ENCODE measurements at places on chromosomes 3 and 15.

- DNase-seq: no peak
These were observed 161.1 kb upstream of the ANKRD28 start for GRCh38 chr3:15958692-15959433.

GRCh38 chr3:84961011-84961410 is 2.2 kb downstream of the CADM2 start:
- no peak for DNase-seq

GRCh38 chr3:152780553-152780952 is 54.4 kb upstream of the P2RY1 start:
- no peak for DNase-seq

DNA sequence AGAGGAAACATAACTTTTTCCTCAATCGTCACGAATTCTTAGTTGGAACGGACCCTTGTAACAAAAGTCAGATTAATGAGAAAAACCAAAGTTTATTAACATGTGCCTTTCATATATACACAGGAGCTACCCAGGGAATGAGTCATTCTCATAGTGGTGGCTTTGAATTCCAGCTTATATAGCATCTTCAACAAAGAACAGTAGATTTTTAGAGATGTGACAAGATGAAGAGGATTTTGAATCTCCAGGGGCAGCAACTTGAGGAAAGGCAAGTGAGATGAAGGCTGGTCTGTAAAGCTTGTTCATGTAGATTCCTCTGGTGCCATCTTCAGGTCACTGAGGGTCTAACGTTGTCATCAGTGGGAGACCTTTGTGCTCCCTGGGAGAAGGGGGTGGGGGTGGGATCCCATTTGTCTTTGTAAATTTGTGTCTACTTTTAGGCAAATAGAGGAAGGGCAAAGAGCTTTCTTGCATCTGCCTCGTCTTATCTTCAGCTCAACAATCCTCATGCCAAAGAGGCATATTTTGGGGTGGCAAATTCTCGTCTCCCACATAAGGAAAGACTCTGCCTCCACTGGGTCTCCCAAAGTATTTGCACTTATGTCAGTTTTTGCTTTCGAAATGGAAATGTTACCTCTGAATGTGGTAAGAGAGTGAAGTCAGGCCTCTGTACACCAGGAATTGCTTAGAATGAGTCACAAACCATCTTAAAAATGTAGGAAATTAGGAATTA is 29.5 kb downstream of the CLEC3B start:
- no peak for DNase-seq

GRCh38 chr15:94237903-94238302 is 6.5 kb downstream of the MCTP2 start:
- DNase-seq: no peak

DNA sequence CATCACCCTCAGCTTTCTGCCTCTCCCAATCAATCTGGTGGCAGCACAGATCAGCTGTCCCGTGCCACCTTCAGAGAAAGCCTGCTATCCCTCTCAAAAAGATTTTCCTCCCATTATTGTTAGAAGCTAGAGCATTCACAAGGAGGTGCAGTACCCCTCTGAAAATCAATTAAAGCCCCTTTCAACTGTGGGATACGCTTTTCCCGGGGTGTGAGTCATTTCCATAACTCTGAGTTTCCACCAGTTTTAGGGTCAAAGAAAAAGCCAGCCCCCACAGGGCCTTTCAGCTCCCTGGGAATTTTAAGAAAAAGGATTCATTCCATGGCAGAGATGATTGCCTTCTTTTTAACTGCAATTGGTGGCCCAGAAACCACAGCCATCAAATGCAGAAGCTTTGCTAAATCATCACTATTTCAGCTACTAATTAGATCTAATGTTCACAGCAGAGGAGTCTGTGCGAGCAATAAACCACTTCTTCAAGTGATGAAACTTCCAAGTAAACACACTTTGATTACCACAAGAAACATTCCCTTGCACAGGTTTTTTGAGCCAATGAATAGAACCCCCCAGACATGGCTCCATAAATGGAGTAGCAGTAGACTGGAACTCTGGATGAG is 270.0 kb upstream of the TPRG1 start:
- no peak for DNase-seq

GRCh38 chr3:134655706-134656105 is 4.9 kb upstream of the KY start:
- no peak for DNase-seq

DNA sequence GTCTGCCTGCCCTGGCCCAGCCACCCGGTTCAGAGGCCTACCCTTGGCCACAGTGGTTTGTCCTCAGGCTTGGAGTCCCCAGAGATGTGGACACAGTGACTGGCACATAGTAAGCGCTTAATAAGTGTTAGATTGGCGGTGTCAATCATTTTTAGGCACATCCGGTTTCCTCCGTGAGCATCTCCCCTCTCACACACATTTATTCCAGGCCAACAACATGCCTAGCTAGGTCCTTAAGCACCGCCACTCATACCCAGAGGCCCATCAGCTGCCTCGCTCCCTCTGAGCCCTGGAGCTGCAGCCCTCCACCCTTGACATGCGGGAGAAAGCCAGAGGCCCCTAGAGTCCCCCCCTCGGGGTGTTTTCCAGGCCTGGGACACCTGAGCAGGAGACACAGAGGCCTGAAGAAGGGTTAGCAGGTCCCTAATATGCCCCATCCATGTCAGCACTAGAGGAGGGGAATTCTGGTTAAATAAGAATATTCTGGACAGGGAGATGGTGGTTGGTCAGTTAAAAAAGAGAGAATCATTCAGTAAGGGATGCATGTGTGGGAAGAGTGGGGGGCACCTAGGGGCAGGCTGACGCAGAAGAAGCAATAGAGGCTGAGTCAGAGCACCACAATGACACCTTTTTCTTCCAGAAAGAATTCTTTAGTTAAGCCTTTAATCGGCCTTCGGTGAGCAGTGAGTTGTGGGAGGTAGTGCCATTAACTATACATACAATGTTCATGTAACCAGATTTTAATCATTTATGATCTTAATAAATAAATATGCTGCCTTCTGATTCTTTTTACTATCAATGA is 22.3 kb downstream of the NR2F2 start:
- no peak for DNase-seq

DNA sequence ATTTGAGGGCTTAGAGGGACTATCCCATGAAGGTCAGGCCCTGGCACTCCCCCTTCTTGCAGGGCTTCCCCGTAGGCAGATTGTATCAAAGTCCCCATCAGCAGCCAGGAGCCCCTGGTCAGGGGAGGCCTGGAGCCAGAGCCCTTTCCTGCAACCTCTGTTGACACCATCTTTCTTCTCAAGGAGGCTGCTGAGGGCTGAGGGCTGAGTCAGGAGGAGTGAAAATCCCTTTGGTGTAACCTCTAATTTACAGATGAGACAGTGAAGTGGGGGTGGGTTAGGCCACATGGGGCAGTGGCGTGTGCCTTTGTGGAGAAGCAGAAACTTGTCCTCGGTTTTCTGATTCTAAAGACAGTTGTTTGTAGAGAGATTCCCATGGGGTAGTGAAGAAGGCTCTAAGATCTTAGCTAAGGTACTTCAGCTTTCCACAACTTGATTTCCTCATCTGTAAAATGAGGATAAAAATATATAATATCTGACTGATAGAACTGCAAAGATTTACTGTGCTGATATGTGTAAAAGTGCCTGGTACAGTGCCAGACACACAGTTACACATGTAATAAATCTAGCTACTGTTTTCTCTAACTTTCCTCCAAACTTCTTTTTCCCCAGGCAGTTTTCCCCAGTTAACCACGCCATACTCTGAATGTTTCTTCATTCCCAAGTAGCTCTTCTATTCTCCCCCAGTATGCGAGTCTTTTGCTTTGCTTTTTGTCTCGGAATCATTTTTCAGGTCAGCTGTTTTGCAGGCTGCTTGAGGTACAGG is 249.4 kb upstream of the TPM1 start:
- no peak for DNase-seq

GRCh38 chr3:67692621-67693020 is 38.2 kb upstream of the SUCLG2 start:
- DNase-seq: no peak

DNA sequence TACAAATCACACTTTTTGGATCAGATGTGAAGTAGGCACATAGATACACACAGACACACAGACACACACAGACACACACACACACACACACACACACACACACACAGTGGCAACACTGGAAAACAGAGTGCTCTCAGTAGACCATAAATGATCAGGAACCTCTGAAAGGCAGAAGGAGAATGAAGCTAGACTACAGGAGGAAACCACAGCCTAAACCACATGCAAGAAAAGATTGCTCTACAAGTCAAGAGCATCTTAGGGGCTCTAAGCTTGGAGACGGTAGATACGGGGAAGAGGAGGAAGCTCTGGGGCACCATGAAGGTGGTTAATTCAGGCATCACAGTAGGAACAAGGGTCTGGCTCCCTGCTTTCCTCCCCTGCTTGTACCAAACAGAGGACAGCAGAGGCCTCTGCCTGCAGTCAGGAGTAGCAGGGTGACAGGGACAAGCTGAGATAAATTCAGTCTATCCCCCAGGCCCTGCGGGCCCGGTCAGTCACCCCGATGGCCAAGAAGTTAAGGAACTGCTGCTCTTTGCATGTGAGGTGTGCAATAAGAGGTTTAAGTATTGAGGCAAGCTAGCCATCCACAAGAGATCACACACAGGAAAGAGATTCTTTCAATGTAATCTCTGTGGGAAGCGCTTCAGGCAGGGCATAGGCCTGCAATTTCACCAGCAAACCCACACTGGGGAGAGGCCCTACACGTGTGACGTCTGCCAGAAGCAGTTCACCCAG is 23.5 kb upstream of the ARPIN start:
- DNase-seq: no peak

DNA sequence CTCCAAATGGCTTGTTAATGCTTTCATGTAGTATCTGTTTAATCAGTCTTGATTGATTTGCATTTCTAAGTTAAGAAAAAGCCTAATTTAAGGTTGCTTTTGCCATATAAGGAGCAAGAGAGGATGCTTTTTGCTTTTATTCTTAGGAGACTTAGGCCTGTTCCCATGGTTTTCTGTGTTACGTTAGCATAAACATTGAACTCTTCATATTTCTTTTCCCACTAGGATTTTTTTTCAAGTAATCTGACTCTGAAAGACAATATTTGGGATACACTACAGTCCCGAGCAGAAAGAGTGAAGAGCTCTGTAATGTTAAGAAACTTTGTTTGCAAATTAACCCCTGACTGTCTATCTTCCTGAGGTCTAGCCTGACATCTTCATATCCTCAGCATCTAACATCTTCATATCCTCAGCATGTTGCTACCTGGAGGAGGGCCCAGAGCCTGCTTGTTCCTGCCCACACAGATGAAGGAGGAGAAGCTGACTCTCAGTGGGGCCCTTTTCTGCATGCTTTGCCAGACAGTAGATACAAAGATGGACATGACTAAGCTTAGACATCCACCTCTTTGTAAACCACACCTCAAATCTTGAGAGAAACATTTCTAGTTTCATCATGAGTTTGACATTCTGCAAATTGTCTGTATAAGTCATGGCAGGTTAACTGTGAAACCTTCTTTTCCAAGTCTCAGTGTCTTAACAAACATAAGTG is 86.2 kb upstream of the COL6A5 start:
- no peak for DNase-seq

DNA sequence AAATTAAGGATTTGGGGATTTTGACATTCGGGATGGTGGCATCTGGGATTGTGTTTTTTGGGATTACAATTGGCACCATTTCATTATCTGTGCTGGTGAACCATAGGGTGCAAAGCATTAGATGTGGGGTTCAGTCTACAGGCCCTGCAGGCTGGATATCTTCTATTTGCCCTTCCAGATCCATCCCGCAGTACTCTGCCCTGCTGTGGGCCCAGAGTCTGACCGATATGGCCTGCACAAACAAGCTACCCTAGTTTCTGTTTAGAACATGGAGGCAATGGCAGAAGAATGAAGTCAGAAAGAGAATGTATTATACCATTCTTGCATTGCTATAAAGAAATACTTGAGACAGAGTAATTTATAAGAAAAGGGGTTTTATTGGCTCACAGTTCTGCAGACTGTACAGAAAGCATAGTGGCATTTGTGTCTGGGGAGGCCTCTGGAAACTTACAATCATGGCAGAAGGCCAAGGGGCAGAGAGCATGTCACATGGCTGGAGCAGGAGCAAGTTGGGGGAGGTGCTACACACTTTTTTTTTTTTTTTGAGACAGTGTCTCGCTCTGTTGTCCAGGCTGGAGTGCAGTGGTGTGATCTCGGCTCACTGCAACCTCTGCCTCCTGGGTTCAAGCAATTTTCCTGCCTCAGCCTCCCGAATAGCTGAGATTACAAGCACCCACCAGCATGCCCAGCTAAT is 93.7 kb downstream of the NCEH1 start:
- DNase-seq: no peak

DNA sequence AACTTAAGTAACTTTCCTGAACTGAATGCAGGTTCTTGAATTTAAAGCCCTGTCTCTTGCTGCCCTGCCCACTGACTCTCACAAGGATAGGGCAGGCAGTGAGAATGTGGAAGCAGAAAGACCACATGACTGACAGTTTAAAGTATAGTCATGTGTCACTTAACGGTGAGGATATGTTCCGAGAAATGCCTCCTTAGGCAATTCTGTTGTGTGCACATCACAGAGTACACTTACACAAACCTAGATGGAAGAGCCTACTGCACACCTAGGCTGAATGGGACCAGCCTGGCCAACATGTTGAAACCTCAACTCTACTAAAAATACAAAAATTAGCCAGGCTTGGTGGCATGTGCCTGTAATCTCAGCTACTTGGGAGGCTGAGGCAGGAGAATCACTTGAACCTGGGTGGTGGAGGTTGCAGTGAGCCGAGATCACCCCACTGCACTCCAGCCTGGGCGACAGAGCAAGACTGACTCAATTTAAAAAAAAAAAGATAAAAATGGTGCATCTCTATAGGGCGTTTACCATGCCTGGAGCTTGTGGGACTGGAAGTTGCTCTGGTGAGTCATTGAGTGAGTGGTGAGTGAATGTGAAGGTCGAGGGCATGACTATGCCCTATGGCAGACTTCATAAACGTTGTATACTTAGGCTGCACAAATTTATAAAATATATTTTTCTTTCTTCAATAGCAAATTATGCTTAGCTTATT is 18.9 kb upstream of the COPG1 start:
- DNase-seq: no peak

DNA sequence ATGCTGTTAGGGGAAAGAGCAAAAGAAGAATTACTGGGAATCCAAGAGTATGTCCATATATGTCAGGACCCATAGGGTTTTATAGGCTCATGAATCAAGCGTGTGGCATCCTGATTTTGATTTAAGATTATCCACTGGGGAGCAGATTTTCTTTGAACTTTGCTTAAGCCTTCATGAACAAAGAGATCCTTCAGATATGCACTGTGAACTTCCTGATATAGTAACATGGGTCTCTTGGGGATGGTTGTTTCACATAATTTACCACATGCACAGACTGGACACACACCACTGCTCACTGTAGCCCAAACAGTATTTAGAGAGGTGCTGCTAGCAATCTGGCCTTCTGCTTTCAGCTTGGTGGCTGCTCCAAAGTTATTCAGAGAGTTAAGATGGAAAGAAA is 200.9 kb upstream of the ZPLD1 start:
- DNase-seq: no peak

GRCh38 chr3:181615666-181616065 is 96.1 kb upstream of the SOX2 start:
- DNase-seq: no peak

GRCh38 chr15:67208396-67208795 is 46.1 kb downstream of the AAGAB start:
- DNase-seq: no peak

- no peak for DNase-seq
These were observed 29.3 kb downstream of the MAP2K5 start for GRCh38 chr15:67571648-67572415.
